8988T (cell line): ENCODE measurements at places on chromosomes 7 and 10.

DNA sequence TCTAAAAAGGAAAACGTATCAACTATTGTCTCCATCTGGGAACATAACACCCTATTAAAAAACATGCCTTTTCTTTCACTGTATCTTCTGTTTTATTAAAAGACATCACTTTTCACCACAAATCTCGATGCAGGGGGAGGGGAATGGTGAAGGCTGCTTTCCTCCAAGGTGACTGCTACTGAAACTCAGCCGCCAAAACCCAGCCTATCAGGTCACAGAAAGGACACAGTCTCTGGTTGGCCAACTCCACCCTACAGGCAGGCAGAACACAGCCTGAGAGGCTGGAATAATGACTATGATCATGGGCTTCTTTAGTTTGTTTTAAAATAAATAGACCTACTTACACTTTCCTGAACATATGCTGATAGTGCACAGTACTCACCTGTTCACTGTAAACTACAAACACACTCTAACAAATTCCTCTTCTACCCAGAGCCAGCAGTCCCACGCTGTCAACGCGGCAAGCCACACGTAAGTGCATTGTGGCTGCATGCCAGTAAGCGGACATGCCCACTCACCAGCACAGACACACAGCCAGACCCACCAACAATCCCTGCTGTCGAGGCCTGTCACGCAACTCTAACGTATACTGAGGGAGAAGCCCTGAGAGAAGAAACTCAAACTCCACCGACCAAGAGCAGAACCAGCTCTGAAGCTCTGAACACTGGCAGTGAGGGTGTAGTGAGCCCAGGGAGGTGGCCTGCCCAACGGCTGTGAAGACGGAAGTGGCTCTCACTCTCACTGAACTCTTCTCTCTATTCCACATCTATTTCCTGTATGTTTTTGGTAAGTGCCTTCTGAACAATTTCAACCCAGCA is 41.8 kb downstream of the NCAPG2 start:
- DNase-seq = no peak

- DNase-seq = no peak
Observed at GRCh38 chr10:103745341-103746247, 109.8 kb downstream of the SH3PXD2A start.

- no peak for DNase-seq
Observed at GRCh38 chr10:122120008-122120744, 131.2 kb downstream of the TACC2 start.

DNA sequence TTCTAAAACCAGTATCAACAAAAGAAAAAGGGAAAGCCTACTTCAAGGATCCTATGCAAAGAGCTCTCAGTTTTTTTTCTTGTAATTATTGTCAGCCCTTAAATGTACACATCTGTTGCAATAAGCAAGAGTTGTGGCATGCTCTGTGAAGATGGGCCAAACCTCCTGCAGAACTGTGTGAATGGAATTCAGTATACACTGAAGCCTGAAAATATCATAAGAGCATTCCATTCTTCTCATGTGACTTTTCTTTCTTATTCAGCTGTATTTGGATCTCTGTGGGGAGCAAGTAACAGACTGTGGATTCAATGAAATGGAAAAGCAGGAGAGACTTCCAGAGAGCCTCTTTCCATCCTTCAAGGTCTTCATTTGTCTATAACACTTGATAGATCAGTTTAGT is 130.7 kb downstream of the SAMD9 start:
- no peak for DNase-seq

- no peak for DNase-seq
Observed at GRCh38 chr10:29223326-29223725, 65.5 kb upstream of the LYZL1 start.

- DNase-seq = no peak
Observed at GRCh38 chr7:25926451-25926850, 225.5 kb upstream of the NFE2L3 start.

GRCh38 chr7:22864855-22865601 is 42.4 kb upstream of the TOMM7 start:
- DNase-seq = no peak
